Activated T-cell treated with anti-CD3 and anti-CD28 coated beads for 4 hours (primary cell): ENCODE measurements at places on chromosomes 3 and 15.
A peak's percentile ranks its signal among the peaks of the same experiment; 100 is the strongest.

DNA sequence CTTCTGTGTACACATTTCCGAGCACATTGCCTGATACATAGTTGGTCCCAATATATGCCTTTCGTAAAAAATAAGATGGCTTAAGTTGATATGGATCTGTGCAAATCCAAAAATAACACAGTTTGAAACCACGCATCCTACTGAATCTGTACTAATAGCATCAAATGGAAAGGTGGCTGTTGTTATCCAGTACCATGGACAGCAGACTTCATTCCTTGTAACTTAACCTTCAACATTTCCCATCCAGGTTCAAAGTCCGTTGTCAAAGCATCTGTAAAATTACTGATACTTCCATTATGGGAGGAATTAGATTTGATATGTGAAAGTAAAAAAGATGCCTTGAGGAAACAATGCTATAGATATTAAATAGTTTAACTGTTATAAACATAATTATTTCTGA lies 65.5 kb upstream of the C3orf49 start:
- no peak for DNase-seq

GRCh38 chr3:159884661-159885402 lies 103.8 kb upstream of the IL12A start:
- no peak for DNase-seq

GRCh38 chr15:35321926-35322325 lies 224.0 kb downstream of the DPH6 start:
- DNase-seq, result no peak

DNA sequence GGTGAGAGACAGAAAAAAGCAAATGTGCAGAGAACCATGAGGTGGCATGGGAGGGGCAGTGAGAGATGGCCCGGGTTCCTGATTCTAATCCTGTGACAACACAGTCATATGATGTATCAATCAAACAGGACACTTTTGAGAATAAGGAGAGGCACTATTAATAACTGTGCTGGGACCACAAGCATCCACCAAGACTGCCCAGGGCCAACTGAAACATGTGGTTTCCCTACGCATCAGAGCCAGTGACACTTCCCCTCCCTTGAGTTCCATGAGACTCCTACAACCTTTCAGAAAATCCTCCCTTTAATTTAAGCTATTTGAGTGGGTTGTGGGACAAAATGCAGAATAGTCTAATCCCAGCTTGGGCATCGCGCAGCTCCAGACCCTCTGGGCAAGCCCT lies 17.4 kb downstream of the SH3BP5 start:
- no peak for DNase-seq

DNA sequence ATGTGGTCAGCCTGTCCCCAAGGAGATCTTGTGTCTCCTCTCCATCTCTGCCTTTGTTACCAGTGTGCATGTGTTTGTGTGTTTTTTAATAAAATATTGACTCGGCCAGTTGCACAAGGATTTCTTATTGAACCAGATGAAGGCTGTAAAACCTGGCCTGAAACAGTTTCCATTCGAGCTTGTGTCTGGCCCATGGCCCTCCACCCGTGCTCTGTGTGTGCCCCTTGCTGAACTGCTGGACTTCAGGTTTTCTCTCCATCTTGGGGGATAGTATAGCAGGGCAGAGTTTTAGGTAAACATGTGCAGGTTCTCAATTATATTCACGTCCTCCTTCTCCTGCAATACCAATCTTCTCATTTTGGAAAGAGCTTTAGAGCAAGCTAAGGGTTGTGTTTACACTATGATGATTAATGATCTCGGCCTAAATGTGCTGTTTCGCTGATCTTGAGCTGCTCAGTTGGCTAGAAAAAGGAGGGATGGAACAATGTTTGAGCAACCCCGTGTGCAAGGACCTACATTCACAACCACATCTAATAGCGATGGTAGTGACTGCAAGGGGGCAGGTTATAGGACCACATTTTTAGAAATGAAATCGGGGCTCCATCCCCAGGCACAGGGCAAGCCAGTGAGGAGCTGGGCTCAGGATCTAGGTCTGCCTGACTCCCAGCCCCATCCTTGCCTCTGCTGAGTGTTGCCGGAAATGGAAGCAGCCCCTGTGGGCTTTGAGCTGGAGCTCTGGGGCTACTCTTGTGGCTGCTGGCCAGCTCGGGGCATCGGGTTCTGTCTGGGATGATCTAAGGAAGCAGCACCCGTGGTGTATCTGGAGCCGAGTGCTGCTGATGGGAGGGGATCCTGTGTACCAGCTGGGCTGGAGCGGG lies 47.7 kb downstream of the CMTM6 start:
- no peak for DNase-seq

- no peak for DNase-seq
These were observed 768 bp upstream of the SEMA5B start for GRCh38 chr3:123028233-123028828.

DNA sequence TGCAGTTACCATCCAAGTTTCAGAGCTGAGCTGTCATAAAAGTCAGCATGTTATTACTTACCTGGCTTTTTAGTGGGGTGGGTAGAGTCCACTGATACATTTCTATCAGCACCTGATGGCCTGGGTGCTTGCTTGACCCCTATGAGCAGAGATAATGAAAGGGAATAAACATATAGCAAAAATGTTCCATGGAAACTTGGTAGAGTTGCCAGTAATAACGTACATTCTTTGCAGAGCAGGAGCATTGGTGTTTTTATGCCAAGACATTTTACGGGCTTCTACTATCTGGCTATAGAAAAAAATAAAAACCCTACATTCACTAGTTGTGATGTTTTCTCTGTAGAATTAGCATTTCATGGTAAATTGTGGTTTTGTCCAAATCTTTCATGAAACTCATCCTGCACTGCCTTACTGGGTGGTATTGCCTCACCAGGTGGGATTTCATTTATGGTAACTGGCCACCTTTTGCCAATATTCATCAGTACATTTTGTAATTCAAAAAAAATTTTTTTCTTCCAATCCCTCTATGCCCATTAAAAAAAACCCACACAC lies 70.9 kb downstream of the TFG start:
- no peak for DNase-seq

DNA sequence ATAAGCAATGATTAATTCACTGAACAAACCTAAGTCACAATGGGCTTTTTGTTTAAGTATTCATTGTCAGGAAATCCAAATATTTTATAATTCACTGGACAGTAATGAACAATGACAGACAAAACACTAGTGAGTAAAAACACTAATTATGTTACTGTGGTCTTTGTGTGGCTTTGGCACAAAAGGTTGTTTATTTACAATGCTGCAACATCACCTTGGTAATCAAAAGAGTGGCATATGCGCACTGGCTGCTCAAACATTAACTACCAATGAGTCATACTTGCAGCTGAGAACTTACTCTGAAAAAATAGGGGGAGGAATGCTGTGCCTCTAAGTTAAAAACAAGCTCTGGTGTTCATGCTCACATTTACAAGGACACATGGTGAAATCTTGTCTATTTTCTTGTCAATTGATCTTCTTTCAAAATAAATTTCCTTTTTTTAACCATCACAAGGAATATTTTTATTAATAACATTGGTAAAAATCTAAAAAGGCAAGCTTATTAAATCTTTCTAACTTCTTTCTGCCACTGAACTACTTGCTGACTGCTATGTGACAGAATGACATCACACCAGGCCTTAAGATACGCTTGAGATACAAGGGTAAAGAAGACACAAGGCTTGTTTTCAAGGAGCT lies 85.2 kb upstream of the PPIB start:
- no peak for DNase-seq

DNA sequence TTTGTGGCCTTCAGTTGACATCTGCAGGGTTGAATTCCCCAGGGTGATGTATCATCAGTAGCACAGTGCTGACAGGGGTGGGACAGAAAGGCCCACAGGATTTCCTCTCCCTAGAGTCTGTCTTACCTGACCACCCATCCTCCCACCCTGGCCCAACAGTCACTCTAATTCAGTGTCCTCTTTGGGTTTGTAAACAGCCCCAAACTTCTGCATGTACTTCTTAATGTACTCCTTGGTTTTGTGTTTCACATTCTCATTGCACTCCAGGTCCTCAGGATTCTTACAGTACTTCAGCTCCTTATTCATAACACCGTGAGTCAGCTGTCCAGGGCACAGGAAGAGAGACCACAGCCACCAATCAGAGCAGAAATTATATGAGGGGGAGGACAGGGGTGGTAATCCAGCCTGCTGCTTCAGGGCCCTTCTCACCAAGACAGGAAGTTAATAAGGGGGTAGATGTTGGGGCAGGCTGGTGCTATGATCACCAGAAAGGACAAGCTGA lies 37.5 kb downstream of the NBEAL2 start:
- DNase-seq, result no peak

DNA sequence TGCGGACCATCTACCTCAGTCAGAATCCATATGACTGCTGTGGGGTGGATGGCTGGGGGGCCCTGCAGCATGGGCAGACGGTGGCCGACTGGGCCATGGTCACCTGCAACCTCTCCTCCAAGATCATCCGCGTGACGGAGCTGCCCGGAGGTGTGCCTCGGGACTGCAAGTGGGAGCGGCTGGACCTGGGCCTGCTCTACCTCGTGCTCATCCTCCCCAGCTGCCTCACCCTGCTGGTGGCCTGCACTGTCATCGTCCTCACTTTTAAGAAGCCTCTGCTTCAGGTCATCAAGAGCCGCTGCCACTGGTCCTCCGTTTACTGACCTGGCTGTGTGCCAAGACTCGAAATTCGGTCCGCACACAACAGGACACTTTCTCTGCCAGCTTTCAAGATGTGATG lies 21.9 kb downstream of the NRROS start:
- DNase-seq, result no peak

DNA sequence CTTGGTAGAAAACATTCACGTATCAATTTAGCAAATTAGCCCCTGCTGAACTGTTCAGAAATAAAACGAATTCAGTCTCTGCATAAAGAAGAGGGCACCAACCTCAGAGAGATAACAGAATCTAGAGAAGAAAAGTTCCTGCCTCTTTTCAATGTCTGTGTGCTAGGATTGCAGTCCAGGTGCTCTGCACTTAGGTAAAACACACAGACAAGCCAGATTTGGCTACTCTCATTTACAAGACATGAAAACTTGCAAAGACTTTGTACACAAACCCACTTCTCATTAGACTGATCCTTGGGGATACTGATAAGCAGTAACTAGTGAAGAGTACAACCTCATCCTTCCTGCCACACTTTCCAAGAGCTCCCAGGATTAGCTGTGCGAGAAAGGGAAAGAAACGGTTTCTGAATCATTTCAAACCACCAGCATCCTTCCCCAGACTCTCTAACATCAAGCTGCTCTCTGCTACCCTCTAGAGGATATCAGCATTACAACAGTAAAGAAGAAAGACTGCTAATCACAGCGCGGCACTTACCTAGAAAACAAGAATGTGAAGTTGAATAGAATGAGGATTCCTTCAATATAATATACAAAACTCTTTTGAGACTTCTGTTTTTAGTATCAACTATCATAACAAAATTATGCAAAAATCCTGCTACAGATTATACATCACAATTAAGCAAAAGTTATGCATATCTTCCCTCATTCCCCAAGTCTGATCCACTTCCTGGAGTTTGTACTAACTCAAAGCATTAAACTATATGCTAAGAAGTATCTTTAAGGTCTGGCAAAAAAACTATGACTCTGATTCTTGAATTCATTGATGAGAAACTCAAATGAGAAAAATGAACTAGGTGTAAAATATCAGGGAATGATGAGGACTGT lies 306.4 kb downstream of the MAGI1 start:
- DNase-seq, result peak; percentile 0

DNA sequence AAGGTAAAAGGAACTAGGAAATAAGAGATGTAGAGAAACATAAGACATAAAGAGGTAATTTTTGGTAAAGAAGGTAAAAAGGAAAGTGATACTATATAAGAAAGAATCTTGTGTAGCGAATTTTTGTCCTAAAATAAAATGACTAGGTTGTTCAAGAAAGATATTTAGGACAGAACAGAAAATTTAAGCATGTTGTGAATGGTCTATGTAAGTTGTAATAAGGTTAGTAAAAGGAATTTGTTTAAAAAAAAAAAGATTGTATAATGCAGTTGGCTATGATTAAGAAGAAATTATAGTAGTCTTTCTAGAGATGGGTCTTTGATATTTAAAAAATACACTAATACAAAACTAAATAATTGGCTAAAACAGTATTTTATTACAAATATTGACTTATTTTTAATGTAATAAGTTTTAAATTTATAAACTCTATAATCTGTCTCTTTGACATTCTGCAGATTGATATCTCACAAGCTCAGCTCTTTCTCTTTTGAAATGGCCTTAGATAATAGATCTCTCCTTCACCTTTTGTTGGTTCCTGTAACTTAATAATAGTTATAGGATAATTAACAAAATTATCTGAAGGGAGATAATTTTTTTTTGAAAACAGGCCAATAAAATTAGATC lies 3.7 kb upstream of the SLC41A3 start:
- DNase-seq, result no peak

- DNase-seq, result no peak
These were observed 124.0 kb upstream of the WNT5A start for GRCh38 chr3:55611121-55611520.

- no peak for DNase-seq
These were observed 243.9 kb upstream of the AGTR1 start for GRCh38 chr3:148453781-148454191.

- DNase-seq, result no peak
These were observed 15.5 kb upstream of the PPP1R2 start for GRCh38 chr3:195558602-195559001.

GRCh38 chr3:183638101-183638852 lies 2.9 kb downstream of the KLHL24 start:
- DNase-seq, result no peak

DNA sequence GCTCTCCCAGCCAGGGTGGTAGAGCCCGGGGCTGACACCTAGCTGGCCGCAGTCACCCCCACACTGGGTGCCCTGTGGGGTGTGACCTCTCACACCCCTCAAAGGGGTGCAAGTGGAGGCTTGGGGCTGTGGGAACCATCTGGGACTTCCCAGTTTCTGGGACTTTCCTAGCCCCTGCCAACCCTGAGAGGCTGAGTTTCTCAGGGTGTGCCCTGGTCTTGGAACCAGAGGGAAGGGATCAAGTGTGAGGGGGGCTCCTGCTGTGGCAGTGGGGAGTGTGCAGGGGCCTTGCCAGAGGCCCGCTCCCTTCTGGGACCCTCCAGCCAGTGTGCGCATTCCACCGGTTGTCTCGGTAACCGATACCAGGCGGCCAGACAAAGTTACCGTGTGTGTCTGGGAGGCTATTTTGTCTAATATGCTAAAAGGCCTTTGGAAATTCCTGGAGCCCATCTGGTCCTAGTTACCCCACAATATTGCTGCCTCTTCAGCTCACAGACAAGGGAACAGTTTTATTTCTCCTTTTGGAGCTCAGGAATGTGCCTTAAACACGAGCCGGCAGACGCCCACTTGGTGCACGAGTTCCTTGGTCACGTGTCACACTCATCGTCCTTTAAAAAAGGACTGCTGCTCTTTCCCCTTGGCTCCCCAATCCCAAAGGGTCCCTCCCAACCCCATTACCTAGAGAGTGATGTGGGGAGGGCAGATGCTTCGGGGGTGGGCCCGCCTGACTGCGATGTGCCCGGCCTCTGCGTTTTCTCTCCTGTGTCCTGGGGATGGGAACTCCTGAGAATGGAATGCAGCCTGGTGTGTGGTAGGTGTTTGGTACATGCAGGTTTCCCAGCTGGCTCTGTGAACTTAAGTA lies 33.2 kb downstream of the HDAC11 start:
- DNase-seq, result no peak

DNA sequence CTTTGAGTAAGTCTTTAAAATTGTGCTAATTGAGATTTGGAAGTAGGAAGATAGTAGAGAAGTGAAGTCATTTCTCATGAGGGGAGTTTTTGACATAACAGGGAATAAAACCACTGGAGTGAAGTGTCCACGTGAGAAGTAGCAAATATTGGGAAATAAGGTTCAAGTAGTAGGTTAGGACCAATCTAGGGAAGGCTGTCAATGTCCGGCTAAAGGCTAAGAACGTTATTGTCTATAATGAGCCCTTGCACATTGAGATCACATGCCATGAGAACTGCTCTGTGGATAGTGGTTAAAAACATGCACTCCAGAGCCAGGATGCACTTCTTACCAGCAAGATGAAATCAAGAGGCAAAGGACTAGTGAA lies 459.9 kb upstream of the TPRG1 start:
- DNase-seq, result no peak
